Pancreas (tissue), 10 donors: ENCODE measurements at places on chromosomes 13 and 19. TPM values are rescaled to one million over a fixed set of nuclear protein-coding genes. Genes with fewer than 3 reads are reported as not detected.

DNA sequence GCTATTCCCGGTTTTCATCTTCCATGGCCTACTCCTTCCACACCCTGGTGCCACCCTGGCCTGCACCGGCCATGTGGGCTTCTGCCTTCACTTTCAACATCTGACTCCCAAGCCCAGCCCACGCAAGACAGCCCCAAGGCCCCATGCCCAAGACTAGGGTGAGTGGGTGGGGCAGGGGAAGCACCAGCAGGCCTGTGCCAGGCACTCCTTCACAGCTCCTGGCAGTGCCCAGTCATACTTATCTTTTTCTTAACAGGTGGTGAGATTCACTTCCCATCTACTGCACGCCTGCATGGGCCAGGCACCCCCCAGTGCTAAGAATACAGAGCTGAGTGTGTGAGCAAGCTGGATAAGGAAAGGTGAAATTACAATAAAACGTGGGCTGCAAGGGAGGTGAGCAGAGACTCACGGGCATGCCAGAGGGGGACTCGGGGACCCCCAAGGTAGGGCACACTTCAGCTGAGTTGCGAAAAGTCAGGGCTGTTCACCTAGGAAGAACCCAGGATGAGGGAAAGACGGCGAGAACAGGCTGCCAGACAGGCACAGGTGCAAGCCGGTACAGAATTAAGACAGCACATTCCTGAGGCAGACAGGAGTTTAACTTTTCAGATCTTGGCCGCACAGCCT lies 55.7 kb downstream of the COL4A1 start:
- no peak for DNase-seq
- H3K27ac ChIP-seq: no peak overlapping the region
- no peak overlapping the region for H3K4me3 ChIP-seq
- no peaks in the 10 kb centered on the region for H3K36me3 ChIP-seq
- no peaks in the 10 kb centered on the region for H3K4me1 ChIP-seq
- H3K27me3 ChIP-seq: no peaks in the 10 kb centered on the region

TMEM272 gene
- 0.16 TPM for total RNA-seq

DNA sequence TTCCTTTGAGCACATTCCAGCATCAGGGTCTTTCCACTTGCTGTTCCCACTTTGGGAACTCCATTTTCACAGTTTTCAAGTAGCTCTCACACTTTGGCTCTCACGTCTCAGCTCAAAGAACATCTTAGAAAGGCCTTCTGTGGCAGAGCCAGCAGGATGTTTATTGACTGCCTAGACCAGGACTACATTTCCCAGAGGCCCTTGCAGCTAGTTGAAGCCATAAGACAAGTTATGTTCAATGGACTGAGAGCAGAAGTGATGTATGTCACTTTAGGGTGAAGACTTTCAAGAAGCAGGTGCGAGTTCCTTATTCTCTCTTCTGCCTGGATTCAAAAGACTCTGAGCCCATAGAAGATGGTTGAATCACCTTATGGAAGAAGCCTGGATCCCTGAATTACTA lies 4.3 kb upstream of the HAUS5 start:
- H3K4me3 ChIP-seq: no peak overlapping the region
- H3K36me3 ChIP-seq: no peaks in the 10 kb centered on the region
- H3K27ac ChIP-seq: no peak overlapping the region
- H3K4me1 ChIP-seq: peaks cover 6% of the 10 kb centered on the region
- H3K27me3 ChIP-seq: no peaks in the 10 kb centered on the region

DNA sequence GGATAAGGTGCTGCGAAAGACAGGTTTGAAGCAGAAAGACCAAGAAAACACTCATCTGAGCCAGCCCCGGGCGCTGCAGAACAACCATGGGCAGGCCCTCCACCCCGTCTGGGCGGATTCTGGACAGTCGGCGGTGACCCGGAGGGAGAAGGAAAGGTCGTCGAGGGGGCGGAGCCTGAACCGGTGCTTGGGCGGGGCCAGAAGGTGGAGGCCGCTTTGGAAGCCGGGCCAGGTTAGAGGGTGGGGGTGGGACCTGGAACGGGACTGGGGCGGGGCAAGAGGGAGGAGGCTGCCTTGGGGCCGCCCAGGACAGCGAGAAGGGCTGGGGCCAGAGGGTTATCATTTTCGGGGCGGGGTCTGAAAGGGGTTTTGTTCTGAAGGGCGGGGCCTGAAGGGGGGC lies 5.0 kb upstream of the ZNF765 start:
- no peaks in the 10 kb centered on the region for H3K36me3 ChIP-seq
- H3K27ac ChIP-seq: no peak overlapping the region
- no peak for DNase-seq
- H3K4me3 ChIP-seq: no peak overlapping the region
- peaks cover 5% of the 10 kb centered on the region for H3K4me1 ChIP-seq

DNA sequence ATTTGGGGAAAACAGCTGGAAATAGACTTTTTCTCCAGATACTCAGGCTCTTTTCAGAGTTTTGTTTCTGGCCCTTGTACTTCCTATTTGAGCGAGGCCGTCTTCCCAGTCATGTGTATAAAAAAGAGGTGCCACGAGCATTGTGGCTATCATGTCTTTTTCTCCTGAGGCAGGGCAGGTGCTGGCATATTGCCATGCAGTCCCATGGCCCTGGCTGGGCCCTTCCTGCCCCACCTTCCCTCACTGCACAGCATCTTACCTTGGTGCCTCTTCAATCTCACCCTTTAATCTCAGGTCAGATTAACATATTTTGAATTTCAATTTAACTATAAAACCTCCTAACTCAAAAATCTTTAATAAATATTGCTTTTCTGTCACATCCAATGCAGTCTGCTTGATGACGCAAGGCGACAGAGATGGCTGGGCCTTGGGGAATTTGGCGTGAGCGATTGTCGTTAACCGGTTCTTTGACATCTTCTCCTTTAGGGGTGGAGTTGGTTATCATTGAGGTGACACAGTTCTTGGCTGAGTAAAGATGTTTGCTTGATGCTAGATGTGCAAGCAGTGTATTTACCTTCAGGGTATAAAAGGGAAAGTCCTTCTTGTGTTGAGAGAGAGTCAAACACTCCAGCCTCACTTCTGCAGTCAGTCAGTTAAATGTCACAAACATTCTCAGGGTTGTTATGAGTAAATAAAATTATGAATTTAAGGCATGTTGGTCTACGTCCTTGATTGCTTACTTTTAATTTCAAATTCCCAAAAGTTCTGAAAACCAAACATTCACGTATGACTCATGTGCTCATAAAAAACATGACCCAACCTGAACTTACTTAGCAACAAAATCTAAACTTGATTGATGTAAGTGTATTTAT lies 289.9 kb downstream of the MYO16 start:
- H3K4me1 ChIP-seq: peaks cover 6% of the 10 kb centered on the region
- H3K27me3 ChIP-seq: no peaks in the 10 kb centered on the region
- DNase-seq: no peak
- no peak overlapping the region for H3K27ac ChIP-seq

GRCh38 chr13:51801631-51802099 lies 2.3 kb downstream of the DHRS12 start:
- no peak overlapping the region for H3K4me3 ChIP-seq
- H3K27me3 ChIP-seq: no peaks in the 10 kb centered on the region
- peaks cover 47% of the 10 kb centered on the region for H3K4me1 ChIP-seq
- peak; percentile 92 for DNase-seq
- H3K27ac ChIP-seq: peak overlapping the region; percentile 100

DNA sequence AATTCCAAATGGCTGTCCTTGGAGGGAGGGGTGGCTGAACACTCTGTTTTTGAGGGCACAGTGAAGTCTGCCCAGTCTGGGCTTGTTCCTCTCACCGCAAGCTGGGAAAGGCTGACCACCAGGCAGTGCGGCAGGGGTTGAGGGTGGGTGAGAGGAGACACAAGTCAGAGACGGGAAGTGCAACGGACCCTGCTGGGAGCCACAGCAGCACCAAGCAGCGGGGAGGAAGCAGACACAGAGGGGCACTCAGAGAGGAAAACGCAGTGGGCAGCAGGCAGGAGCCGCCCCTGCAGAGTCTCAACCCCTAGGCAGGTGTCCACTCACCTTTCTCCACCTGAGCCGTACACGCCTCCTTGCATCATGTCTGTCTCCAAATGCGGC lies 15.6 kb downstream of the AKAP8L start:
- peaks cover 32% of the 10 kb centered on the region for H3K36me3 ChIP-seq
- no peak overlapping the region for H3K27ac ChIP-seq
- peaks cover 19% of the 10 kb centered on the region for H3K4me1 ChIP-seq
- H3K27me3 ChIP-seq: no peaks in the 10 kb centered on the region
- no peak for DNase-seq

- H3K36me3 ChIP-seq: no peaks in the 10 kb centered on the region
- no peak for DNase-seq
Measured at GRCh38 chr13:31168166-31168565, 6.5 kb upstream of the HSPH1 start.

DNA sequence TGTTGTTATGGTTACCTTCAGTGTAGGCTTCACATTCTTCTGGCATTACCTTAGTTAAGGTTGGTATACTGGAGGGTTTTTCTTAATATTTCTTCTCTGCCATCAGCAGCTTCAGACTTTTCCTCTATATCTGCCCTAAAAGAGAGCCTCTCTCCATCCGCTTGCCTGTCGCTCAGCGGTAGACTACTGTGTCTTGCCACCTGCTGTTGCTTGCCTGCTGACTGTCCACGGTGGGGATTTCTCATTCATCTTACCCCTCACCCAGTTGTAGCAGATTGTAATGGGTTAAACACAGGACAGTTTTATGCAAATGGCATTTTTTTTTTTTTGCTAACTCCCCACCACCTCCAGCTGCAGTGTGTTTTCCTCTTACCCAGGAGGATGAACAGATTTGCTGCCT lies 577.2 kb downstream of the SLITRK5 start:
- no peak overlapping the region for H3K27ac ChIP-seq
- no peaks in the 10 kb centered on the region for H3K4me1 ChIP-seq
- DNase-seq: no peak
- H3K36me3 ChIP-seq: no peaks in the 10 kb centered on the region

GRCh38 chr13:107866941-107867623 lies 348.3 kb downstream of the LIG4 start:
- no peaks in the 10 kb centered on the region for H3K27me3 ChIP-seq
- peaks cover 6% of the 10 kb centered on the region for H3K4me1 ChIP-seq
- DNase-seq: peak; percentile 65
- no peaks in the 10 kb centered on the region for H3K36me3 ChIP-seq
- H3K4me3 ChIP-seq: peak overlapping the region; percentile 41

DNA sequence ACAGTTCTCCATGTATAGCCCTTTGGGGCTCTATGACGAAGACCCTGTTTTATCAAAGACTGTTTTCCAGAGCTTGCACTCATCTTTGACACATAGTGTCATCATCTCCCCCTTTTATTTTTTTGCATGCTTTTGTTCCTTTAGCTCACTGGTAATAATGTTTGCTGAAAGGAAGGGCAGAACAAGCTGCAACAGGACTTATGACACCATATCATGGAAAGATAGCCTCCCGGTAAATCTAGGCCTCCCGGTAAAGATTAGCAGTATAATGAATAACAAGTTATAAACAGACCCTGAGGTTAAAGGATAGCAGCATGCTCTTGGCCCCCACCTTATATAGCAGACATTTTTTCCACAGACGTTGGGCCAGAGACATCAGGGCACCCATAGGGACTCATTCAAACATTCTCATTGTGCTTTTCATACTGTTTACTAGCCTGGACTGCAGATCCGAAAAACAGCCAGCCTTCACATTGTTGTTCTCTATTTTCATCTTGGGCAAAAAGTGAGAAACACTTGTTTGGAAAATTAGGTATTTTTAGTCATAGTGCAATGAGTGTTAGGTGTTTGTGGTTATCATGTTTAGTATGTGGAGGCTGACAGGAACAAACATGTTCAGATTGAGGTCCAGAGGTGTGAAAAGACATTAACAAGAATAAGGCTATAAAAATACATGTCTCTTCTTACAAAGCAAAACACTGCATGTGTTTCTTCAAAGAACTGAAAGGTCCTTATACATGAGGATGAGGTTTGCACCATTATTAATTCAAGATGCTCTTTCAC lies 136.9 kb upstream of the SPRY2 start:
- no peak for DNase-seq
- H3K4me3 ChIP-seq: no peak overlapping the region
- no peaks in the 10 kb centered on the region for H3K4me1 ChIP-seq
- no peak overlapping the region for H3K27ac ChIP-seq
- no peaks in the 10 kb centered on the region for H3K27me3 ChIP-seq
- no peaks in the 10 kb centered on the region for H3K36me3 ChIP-seq

DNA sequence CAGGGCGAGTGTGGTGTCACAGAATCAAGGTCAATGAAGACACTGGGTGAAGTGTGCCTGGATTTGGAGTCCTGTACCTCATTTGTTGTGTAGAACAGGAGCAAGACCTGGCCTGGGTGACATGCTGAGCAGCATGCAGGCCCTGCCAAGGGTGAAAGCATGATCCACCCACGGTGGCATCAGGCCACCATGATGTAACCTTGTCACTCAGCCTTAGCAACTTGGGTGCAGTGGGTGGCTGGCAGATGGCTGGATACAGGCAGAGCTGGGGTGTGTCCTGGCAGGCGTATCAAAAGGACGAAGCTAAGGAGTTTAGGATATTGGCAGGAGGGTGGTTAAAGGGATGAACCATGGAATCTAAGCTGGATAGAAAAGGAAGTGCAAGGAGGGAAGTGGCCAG lies 10.3 kb downstream of the THSD1 start:
- H3K4me3 ChIP-seq: no peak overlapping the region
- H3K27ac ChIP-seq: no peak overlapping the region
- no peaks in the 10 kb centered on the region for H3K4me1 ChIP-seq
- H3K27me3 ChIP-seq: no peaks in the 10 kb centered on the region
- no peak for DNase-seq

DNA sequence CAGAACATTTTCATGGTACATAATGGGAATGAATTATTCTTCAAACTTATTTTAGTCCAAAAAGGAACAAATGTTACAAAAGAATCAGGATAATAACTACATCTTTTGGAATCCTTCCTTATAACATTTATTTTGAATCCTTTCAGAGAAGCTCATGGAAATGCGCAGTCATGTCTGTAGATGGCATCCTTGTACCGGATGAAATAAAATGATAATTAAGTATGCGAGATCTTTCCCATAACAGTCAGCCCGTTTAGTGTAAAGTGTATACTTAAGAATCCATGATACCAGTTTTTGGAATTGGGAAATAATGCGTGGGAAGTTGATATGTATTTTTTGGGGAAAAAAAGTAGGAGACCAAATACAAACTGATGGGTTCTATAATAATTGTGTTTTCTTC lies 418.8 kb downstream of the GPC5 start:
- no peaks in the 10 kb centered on the region for H3K36me3 ChIP-seq
- no peak for DNase-seq
- H3K27me3 ChIP-seq: no peaks in the 10 kb centered on the region
- H3K4me3 ChIP-seq: no peak overlapping the region
- H3K27ac ChIP-seq: no peak overlapping the region
